ENCODE measurements at places on chromosomes 6 and 20.

DNA sequence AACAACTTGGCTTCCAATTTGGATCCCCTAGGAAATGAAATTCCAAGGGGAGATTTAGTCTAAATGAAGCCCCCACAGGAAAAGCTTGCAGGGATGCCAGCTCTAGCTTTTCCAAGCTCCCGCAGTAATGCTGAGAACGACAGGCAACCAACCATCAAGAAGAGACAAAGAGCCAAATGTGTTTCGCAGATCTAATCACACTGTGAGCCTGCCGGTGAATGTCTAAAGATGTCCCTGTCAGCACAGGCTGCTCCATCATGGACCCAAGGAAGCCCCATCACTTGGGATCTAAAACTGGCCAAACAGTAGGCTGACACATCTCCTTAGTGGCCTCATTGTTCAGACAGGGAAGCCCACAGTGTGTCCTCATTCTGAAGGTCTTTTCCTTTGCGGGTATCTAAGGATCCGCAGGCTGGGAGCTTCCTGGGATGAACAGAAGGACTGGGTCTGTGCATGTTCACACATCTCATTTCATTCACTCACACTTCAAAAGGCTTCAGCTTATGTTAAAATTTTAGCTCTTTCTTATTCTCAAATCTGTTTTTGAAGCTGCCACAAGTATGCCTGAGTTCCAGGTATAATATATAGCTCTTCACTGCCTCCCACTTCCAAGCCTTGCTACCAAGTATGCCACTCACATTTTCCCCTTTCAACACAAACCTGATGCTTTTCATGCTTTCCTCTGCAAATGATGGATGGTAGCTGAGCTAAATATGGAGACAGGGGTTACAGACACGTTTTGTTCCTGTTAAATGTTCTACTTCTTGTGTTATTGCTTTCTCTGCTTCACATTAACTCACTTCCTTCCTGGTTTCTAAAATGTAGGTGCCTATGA is 229.8 kb downstream of the HIVEP2 start:
- no peak for DNase-seq

GRCh38 chr20:48189181-48189580 is 403.9 kb upstream of the SULF2 start:
- no peak for DNase-seq

- DNase-seq, result no peak
These were observed 219.7 kb downstream of the UNC5CL start for GRCh38 chr6:40819182-40819834.

GRCh38 chr6:127190552-127190951 is 72.1 kb downstream of the RSPO3 start:
- DNase-seq, result peak; percentile 28

- no peak for DNase-seq
These were observed 209.7 kb downstream of the TMEM200A start for GRCh38 chr6:130575557-130575956.

GRCh38 chr6:16098211-16098610 is 30.7 kb upstream of the MYLIP start:
- no peak for DNase-seq

GRCh38 chr6:6964675-6965074 is 143.1 kb upstream of the RREB1 start:
- no peak for DNase-seq

All from NCI-H460 (cell line).